ENCODE measurements at places on chromosomes 6 and 20. TPM values are rescaled to one million over a fixed set of nuclear protein-coding genes. Genes with fewer than 3 reads are reported as not detected.

The OOEP gene
- not detected for total RNA-seq

The CGA gene
- not detected for total RNA-seq

The CD40 gene
- 2.8 TPM for total RNA-seq

The ABHD16A gene
- total RNA-seq = 53.8 TPM
